ENCODE measurements at places on chromosomes 3 and 15. TPM values are rescaled to one million over a fixed set of nuclear protein-coding genes. Genes with fewer than 3 reads are reported as not detected.
A peak's percentile ranks its signal among the peaks of the same experiment; 100 is the strongest.

DNA sequence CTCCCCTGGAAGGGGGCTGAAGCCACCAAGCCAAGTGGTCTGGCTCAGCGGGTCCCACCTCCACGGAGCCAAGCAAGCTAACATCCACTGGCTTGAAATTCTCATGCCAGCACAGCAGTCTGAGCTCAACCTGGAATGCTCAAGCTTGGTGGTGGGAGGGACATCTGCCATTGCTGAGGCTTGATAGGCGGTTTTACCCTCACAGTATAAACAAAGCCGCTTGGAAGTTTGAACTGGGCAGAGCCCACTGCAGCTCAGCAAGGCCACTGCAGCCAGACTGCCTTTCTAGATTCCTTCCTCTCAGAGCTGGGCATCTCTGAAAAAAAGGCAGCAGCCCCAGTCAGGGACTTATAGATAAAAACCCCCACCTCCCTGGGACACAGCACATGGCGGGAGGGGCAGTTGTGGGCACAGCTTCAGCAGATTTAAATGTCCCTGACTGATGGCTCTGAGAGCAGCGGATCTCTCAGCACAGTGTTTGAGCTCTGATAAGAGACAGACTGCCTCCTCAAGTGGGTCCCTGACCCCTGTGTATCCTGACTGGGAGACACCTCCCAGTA lies 23.2 kb upstream of the IGSF10 start:
- peak; percentile 19 for DNase-seq

DNA sequence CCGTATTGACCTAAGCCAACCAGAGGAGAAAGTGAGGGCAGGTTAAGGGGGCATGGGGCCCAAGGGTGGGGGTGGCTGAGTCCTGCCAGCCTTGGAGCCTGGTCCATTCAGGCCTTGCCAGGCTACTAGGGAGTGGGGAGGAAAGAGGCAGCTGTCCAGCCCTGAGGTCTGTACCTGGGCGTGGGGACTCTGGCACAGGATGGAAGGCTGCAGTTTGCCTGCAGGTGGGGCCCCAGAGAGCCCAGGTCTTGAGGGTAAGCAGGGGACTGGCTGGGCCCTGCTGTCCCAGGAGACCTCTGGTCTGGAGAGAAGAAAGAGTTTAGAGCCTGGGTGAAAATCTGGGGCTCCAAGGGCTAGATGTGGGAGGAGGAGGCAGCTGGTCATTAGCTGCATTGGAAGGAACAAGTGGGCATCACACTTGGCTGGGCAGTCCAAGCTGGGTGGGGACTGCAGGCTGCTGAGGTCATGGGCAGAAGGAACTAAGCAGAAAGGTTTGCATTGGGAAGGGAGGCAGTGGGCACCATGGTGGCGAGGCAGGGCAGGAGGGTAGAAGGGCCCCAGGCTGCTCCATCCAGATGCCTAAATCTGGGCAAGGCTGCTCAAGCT lies 108.4 kb downstream of the OXNAD1 start:
- DNase-seq = no peak

SNTN gene
- not detected for total RNA-seq

- DNase-seq = peak; percentile 85
Measured at GRCh38 chr15:59501597-59501996, 63.6 kb downstream of the FAM81A start.

DNA sequence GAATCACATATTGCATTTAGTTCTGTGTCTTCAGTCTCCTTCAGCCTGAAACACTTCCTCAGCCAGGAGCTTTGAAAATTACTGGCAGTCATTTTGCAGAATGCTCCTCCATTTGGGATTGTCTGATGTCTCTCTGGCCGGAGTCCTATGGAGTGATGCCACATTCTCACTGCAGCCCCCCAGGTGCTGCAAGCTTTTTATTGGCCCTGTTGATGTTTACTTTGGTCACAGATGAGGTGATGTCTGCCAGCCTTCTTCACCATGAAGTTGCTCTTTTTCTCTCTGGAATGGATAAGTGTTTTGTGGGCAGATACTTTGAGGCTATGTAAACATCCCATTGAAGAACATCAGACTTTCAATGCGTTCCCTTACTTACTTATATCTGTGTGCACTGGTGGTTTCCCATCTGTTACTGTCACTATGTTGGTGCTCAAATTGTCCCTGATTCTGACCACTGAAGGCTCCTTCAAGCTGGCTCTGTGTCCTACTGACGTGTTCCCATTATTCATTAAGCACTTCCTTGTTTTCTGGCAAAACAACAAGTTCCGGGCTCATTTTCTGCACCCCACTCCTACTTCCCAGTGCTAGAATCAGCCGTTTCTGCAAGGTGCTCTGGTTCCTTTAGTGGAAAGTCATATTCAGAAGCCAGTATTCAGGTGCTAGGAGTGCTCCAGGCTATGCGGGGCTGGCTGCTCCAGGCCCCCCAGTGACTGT lies 1.4 kb upstream of the CLEC3B start:
- DNase-seq = no peak

CYFIP1 gene
- total RNA-seq = 73.9 TPM

GRCh38 chr3:71672807-71673206 lies 52.4 kb downstream of the EIF4E3 start:
- no peak for DNase-seq

GOLGA6B gene
- not detected for total RNA-seq

DNA sequence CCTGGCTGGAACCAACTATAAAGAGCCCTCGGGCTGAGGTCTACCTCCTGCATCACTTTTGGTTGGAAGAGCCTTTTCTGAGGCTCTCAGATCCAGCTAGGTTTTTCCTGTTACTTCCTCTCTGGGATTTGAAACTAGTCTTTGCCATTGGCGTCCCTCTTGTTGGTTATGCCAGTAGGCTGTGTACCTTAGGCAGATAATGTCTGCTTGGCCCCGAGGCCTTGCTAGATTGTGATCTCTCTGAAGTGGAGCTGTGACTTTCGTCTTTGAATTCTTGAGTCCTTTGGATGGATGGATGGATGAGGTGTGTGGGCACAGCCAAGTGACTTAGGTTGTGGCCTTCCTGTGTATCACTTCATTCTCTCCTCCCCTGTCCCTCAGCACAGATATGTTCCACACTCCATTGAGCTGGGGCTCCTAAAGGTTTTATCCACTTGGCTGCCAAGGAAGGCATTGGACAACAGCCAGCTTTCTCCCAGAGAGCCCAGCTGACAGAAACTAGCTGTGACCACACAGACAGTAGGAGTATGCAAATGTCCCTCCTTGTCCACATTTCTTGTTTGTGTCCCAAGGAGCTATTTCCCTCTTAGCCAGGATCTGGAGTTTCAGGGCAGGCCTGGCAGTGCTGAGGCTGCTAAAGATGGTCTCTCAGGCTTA lies 7.9 kb upstream of the DNAJC17 start:
- DNase-seq = no peak

DNA sequence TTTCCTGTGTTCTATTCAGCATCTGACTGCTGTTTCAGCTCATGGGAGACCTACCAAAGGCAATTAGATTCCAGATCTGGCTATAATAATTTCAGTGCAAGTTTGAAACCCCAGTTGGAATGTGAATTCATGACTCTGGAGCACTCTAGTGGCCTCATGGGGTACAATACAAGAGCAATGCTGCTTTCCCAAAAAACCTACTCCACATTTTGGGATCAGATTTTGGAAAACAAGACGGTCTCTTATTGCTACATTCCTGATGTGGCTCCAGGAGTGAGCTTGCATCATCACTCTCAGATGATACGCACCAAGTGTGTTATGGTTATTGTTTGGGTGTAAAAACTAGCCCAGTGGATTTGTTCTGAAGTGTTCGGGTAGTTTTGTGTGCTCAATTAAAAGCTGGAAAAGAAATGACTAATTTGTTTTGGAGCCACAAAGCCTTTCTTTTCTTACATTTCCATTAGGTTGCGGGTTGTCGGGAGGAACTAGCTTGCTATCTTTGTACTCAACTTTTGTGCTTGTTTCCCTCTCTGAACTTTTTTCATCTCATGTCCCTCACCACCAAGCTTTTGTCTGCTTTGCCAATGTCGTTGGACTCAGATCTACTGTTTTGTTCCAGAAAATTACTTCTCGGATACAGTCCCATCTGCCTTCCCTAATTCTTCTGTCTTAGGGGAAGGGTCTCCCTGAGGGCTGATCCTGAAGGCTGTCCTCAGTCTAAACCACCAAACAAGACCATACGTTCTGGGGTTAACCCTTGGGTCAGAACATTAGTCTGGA lies 272.1 kb downstream of the BBX start:
- peak; percentile 10 for DNase-seq

GRM7 gene
- total RNA-seq = not detected

SEMA3B gene
- total RNA-seq = 8.0 TPM

GRCh38 chr3:108406661-108407206 lies 103.7 kb downstream of the MYH15 start:
- DNase-seq = peak; percentile 62

CHRNB4 gene
- 1.6 TPM for total RNA-seq

DNA sequence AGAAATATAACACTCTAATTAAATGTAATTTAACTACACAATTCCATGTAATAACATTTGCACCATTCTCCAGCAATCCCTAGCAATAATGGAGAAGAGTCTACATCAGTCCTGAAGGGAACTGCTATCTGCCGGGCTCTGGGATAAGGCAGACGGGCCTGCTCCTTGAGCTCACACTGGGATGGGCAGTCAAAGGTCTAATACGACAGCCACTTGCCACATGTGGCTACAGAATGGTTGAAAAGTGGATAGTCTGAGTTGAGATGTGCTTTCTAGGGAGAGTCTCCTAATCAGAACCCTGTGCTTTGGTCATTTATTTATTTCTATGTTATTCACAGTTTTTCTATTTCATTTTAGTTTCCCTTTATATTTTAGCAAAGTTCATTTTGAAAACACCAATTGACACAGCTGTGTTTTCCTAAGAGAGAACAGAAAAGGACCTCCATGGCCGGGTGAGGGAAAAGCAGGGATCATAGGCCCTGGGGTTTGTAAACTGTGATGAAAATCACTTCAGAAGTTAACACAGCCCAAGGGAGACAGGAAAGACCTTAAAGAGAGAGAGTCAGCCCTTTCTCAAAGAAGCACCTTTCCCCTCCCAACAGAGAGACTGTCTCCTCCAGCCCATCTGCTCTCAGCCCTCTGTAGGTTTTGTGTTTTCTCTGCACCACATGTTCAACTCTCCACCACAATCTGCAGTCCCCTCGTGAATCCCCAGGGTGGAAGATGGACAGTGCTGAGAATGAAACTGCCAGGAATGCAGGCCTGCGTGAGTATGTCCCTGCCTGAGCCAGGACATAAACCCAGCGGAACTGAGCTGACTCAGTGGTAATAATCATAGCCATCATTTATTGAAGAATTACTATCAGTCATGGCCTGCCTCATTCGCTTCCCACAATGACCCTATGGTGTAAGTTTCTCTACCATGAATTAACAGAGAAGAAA lies 11.6 kb downstream of the FSIP1 start:
- no peak for DNase-seq

Measured in GM23338 (cell line).